ENCODE measurements at places on chromosomes 16 and 17. TPM values are rescaled to one million over a fixed set of nuclear protein-coding genes. Genes with fewer than 3 reads are reported as not detected.

GRCh38 chr17:41417127-41417526 is 7.3 kb downstream of the KRT37 start:
- DNase-seq, result no peak

GRCh38 chr16:80347900-80348299 is 192.9 kb upstream of the DYNLRB2 start:
- no peak for DNase-seq

DNA sequence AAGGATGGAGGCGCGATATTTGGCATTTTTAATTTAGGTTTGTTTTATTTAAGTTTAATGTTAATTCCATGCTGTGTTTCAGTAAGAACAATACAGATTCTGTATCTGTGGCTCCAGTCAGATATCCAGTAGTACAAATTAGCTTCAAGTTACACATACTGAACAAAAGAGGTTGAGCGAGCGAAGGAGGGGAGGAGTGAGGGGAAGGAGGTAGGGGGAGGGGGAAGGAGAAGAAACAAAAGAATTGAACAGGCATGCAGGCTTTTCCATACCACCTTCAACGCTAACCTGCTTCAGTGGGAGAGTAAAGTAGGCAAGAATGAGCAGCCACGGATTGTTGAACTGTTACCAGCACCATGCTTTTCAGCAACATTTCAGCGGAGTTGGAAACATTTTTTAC is 55.5 kb downstream of the YWHAE start:
- DNase-seq, result no peak

DNA sequence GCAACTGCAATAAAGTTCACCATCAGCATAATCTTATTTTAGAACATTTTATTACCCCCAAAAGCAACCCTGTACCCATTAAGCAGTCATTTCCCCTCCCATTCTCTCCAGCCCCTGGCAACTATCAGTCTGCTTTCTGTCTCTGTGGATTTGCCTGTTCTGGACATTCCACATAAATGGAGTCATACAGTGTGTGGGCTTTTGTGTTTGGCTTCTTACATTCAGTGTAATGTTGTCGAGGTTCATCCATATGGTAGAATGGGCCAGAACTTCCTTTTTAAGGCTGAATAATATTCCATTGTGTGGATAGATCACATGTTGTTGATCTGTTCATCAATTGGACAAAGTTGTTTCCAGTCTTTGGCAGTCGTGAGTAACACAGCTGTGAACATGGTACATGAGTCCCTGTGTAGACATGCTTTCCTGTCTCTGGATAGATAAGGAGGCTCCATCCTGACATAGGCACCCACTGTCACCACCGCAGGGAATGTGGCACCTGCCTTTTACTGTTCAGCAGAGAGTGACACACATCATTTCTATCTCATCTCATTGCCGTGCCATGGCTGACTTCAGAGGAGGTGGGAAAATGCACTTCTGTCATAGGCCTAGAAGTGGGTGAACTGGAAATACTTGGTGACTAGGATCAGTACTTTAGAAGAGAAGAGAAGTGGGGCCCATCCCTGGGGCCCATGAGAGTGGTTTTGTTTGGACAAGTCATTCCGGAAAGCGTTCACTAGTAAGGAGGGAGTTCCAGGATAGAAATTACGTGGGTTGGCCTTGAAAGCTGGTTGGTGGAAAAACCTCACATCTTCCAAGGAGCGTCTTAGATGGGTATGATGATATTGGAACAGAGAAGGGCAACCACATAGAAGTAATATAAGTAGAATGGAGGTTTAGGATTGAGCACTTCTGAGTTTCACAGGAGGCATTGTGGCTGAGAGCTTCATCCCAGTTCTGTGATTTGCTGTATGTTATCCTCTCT is 25.8 kb downstream of the EPN2 start:
- DNase-seq, result no peak

- DNase-seq, result no peak
Measured at GRCh38 chr17:75617218-75617617, 16.0 kb upstream of the SMIM5 start.

- DNase-seq, result no peak
Measured at GRCh38 chr16:81465375-81465943, 20.9 kb downstream of the CMIP start.

DNA sequence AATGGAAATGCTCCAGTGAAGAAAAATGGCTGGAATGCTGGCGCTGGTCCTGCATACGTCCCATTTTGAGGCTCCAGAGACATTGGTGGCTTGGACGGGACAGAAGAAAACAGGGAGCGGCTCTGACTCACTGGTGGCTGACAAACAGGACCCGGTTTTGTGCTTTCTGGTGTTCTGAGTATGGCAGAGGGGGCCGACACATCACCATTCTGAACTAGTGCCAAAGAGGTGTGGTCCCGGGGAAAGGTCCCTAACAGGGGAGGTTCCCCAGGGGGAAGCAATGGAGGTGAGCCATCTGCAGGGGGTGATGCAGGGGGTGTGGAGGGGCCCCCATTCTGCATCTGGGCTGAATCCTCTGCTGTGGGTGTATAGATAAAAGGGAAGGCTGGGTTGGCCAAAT is 8.3 kb downstream of the ANKRD40 start:
- DNase-seq, result no peak

The TBC1D3K gene
- total RNA-seq, result not detected

The COX11 gene
- 48.9 TPM for total RNA-seq

All from activated T-helper 2 cell treated with anti-CD3 and anti-CD28 coated beads, Interferon-gamma antibody, Interleukin-2, Interleukin-4, amounts not matched to agents 10 μg/mL and 5 μg/mL and 100 μg/mL, durations not matched to agents 14 hours and 24 hours and 36 hours (primary cell).